KG1 (cell line): ENCODE measurements at places on chromosomes 5 and 9.

- DNase-seq: no peak
Measured at GRCh38 chr9:94183240-94183999, 75.7 kb upstream of the ZNF169 start.

- no peak for DNase-seq
Measured at GRCh38 chr5:17355586-17356346, 138.3 kb downstream of the BASP1 start.

- DNase-seq: no peak
Measured at GRCh38 chr5:38319491-38319890, 61.1 kb downstream of the EGFLAM start.

- no peak for DNase-seq
Measured at GRCh38 chr5:114702136-114702535, 340.3 kb downstream of the KCNN2 start.

GRCh38 chr5:53749621-53750020 lies 189.2 kb downstream of the NDUFS4 start:
- no peak for DNase-seq
